Regular cardiac myocyte (primary cell): ENCODE measurements at places on chromosomes 3 and 15. TPM values are rescaled to one million over a fixed set of nuclear protein-coding genes. Genes with fewer than 3 reads are reported as not detected.

HACD3 gene
- 91.3 and 104 TPM in 2 replicates for total RNA-seq

GPR27 gene
- 0.28 TPM in 1 of 2 replicates, not detected in the other for total RNA-seq

VILL gene
- total RNA-seq, result 2.5 and 5.4 TPM in 2 replicates

SPATA12 gene
- not detected in 2 replicates for total RNA-seq

GOLGA6L9 gene
- total RNA-seq, result 0.77 and 1.7 TPM in 2 replicates

ZPLD1 gene
- total RNA-seq, result 0.19 and 0.56 TPM in 2 replicates

GJD2 gene
- not detected in 2 replicates for total RNA-seq

ZNF774 gene
- total RNA-seq, result 1.7 and 3.1 TPM in 2 replicates

GP9 gene
- total RNA-seq, result not detected in 2 replicates

MITF gene
- 5.8 and 8.5 TPM in 2 replicates for total RNA-seq

TM4SF18 gene
- 0.56 and 0.77 TPM in 2 replicates for total RNA-seq

MME gene
- 5.9 and 157 TPM in 2 replicates for total RNA-seq

INO80 gene
- 27.6 and 30.9 TPM in 2 replicates for total RNA-seq

ZNF106 gene
- 59.2 and 73.6 TPM in 2 replicates for total RNA-seq

ADGRG7 gene
- total RNA-seq, result not detected in 2 replicates

PRICKLE2 gene
- total RNA-seq, result 11.9 and 27.3 TPM in 2 replicates

SERINC4 gene
- total RNA-seq, result not detected in 2 replicates

TIGIT gene
- total RNA-seq, result under 0.01 TPM in 2 replicates

SH2D7 gene
- total RNA-seq, result not detected in 2 replicates

IL17RE gene
- 0.56 and 1.2 TPM in 2 replicates for total RNA-seq

GOLGA8F gene
- total RNA-seq, result not detected in 2 replicates

TWF2 gene
- total RNA-seq, result 60.3 and 100 TPM in 2 replicates

AADAC gene
- 1.9 and 7.0 TPM in 2 replicates for total RNA-seq

EXOG gene
- 5.6 and 9.2 TPM in 2 replicates for total RNA-seq

TRIM69 gene
- 11.3 and 11.7 TPM in 2 replicates for total RNA-seq

FAM174B gene
- 1.2 and 1.7 TPM in 2 replicates for total RNA-seq
